CD4-positive, alpha-beta T cell (primary cell): ENCODE measurements at places on chromosomes 4 and X.
A peak's percentile ranks its signal among the peaks of the same experiment; 100 is the strongest.

- no peak for DNase-seq
These were observed 25.3 kb downstream of the SLAIN2 start for GRCh38 chr4:48366611-48367010.

DNA sequence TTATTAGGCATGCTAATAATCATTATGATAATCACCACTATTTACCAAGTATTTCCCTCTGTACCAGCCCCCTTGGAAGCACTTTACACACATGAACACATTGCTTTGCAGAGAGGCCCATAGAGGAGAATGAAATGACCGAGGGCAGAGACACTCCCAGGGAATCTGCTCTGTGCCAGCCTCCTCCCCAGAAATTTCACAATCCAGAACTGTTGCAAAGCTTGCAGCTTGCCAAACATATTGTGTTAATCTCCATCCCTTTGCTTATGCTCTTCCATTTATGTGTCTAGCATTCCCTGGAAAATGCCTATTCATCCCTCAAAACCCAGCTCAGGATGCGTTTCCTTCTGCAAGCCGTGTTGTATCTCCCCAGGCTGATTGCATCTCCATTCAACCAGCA, 37.8 kb downstream of the CYTL1 start:
- no peak for DNase-seq

DNA sequence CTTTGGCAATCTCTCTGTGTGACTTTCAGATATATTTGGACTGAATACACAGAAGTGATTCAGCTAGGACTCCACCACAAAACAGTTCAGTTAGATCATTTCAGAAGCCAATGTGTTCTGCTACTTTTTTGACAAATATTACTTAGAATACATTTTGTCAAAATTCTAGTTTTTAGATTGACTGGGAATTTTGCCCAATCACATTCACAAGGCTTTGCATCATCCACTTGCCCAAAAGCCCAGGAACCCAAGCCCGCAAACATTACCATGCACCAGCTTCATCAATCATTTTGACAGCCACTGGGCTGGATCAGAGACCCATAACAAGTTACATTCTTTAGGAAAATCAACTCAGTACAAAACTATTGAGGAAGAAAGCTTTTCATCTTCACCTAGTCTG, 256.6 kb upstream of the NDST3 start:
- no peak for DNase-seq

GRCh38 chr4:107265859-107266258, 229.7 kb upstream of the DKK2 start:
- no peak for DNase-seq

GRCh38 chr4:73620115-73620792, at the start of gene RASSF6:
RASSF6 (minus strand) TSS chr4:73620436; CDS start chr4:73611795, 8,641 bp downstream.
- no peak for DNase-seq

- no peak for DNase-seq
These were observed 104.1 kb downstream of the IL1RAPL2 start for GRCh38 chrX:104670051-104670450.

DNA sequence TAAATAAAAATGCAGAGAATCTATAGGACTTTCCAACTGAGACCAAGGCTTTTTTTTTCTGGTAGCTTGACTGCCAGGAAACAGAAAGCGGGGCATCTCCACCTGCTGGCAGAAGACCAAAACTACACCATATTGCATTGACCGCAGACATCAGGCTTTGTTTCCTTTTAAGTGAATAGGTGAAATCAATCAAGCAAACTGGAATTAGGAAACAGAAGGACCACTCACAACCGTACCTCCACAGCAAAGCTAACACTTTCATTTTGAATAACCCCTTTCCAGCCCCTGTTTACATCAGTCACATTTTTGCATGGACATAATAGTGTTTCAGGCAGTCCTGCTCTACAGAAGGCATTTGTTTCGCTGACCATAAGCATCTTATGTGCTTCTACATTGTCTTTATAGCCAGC, 218.2 kb downstream of the IDS start:
- peak; percentile 1 for DNase-seq

DNA sequence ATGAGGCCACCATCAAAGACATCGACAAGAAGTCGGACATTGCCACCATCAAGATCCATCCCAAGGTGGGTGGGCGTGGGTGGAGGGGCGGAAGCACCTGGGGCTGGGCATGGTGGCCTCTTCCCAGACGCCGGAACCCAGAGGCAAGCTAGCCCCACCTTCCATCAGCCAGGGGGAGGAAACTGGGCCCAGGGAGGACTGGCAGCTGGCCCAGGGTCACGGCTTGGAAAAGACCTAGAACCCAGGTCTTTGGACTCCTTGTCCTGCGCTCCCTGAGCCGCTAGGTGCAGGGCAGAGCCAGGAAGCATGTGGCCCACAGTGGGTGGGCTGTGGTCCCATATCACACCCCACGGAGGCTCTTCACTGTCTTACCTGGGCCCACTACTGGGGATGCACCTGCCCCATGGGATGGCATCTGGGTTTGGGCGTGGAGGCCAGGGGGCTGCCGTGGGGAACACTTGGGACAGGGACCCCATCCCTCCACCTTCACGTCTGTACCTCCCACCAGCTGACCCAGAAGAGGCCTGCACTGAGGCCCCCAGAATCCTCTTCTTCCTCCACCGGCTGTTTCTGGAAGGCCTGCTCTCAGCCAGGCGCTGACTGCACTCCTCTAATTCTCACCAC, 17.3 kb downstream of the HTRA3 start:
- DNase-seq, result no peak

GRCh38 chrX:120857240-120857639, 18.4 kb downstream of the CT47B1 start:
- DNase-seq, result no peak

DNA sequence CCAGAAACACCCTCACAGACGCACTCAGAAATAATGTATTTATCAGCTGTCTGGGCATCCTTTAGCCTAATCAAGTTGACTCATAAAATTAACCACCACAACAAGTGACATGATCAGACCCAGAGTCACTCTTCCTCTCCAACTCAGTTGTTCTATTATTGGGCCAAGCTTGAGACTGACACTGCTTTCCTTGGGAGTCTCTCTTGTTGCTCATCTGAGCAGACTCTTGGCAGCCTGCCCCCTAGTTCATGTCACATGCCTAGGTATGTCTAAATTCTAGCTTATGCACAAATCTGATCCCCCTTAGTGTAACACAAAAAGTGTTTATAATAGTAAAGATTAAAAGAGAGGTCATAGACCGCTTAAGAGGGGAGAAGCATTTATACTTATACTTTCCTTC, 72.6 kb upstream of the ADAMTS3 start:
- no peak for DNase-seq
